Activated CD4-positive, alpha-beta T cell treated with anti-CD3 and anti-CD28 coated beads, Interleukin-2, Interleukin-4, amounts not matched to agents 100 ng/mL and 50 ng/mL, durations not matched to agents 16 hours and 8 hours (primary cell): ENCODE measurements at places on chromosomes 16 and 17.
A peak's percentile ranks its signal among the peaks of the same experiment; 100 is the strongest.

DNA sequence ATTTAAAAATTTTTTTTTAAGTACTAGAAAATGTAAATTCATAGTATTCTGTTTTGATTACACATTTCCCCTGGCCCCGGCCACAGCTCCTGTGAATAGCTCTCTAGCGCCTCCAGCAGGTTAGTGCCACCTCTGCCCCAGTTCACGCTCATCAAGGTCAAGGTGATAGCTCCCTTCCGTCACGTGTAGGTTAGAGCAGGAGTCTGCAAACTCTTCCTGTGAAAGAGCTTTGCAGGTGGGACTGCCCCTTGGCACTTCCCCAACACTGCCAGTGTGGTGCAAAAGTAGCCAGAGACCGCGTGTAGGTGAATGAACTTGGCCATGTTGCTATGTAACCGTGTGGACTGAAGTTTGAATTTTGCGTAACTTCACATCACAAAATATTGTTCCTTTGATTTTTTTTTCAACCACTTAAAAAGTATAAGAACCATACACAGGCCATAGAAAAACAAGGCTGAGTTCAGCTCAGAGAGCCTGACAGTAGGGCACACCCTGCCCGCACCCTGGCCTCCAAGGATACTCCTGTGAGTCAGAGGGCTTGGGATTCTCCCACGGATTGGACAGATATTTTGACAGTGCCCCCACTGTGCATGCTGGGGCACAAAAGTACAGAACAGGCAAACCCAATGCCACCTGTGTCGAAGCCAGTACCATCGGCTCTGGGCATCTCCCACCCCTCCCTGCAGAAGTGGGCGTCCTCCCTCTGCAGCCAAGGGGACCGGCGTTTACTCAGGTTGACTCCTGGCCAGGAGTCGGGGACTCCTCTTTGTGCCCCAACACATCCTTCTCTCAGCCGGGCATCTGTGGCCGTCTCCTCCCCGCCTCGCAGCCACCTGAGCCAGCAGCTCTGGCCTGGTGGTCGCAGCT, 92.0 kb upstream of the CHMP6 start:
- peak; percentile 84 for DNase-seq

DNA sequence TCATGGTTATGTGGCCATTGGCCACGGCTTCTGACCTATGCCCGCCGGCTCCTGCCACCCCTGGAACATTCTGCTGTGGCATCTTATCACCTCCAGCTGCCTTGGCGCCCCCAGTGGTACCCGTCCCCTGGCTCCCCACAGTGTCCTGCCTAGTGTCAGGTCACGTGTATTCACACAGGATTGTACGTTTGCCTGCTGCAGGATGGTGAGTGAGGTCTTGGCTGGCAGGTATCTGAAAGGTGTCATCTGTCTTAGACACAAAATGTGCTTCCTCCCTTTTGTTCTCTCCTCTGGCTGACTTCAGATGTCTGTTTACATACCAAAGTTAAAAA, 24.9 kb downstream of the DBNDD1 start:
- no peak for DNase-seq

DNA sequence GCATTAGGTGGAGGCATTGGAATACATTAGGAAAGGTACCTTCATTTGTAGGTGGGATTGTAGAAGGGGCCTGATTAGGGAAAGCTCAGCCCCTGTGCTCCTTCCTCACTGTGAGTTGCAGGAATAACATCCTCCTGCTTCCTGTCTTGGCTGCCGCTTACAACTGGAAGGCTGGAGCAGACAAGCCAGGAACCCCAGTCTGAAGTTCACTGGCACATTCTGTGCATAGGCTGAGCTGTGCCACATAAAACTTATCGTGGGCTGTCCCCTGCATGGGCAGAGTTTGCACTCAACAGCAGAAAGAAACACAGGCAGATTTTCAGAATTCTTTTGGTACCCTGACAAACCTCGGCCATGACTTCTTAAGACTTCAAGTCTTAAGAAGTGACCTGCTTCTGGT, 200.1 kb downstream of the SALL1 start:
- DNase-seq: no peak

DNA sequence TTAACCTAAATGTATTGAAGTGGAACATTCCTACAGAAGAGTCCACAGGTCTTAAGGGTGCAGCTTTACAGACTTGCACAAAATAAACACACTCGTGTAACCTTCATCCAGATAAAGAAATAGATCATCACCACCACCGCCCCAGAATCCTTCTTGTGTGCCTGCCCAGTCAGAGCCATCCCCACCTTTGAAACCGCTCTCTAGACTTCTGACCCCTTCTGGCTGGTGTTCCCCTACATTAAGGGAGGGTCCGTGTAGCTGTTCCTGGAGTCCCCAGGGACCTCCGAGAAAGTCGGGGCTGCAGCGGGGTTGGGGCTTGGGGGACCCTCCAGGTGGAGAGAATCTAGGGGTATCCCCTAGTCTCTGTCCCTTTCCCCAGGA, 9.4 kb downstream of the TBX4 start:
- DNase-seq: no peak

DNA sequence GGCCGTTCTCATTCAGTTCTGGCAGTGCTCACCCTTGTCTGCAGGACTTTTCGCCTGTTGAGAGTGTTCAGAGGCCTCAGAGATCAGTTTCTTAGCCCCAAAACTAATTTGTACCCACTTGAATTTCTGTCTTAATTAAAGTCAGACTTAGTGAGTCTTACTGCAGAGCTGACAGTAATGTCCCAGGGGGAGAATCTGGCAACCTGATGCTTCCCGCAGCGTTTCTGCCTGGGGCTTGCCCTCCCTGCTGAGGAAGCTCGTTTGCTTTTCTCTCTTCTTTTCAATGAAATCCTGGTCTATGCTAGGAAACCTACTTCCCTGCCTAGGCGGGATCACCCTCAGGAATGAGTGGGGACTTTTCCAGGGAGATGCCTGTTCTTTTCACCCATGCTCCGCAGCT, 25.3 kb downstream of the DBNDD1 start:
- no peak for DNase-seq

- DNase-seq: peak; percentile 47
Observed at GRCh38 chr16:88633684-88634140, 4.7 kb upstream of the IL17C start.

DNA sequence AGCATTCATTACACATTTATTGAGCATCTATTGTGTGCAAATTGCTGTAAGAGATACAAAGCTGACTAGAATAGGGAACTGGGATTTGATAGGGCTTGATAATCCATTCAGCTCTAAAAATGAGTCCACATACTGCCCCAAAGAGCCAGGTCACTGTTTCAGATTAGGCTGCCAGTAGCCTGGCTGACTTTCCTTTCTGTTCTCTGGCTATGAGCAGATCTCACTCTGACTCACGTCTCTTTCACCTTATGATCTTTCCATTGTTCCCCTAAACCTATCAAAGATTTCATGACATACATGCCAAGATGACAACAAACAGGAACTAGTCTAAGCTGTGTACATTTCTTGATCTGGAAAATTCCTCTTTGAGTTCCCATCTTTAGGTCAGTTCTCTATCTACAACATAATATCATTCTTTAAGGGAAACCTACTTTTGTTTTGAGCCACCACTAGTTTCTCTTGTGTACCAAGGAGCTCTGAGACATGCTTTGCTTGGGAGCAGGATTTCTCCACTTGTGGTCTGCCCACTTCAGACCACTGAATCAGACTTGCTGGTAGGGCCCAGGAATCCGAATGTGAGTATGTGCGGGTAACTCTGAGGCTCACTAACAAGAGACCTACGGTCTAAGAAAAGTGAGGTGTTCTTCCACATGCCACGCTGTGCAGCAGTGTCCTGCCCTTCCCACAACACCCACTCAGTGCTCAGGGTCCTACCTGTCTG, 40.9 kb upstream of the ICAM2 start:
- DNase-seq: peak; percentile 75

GRCh38 chr17:33968350-33969044, 286.6 kb upstream of the CCL2 start:
- peak; percentile 71 for DNase-seq

- DNase-seq: peak; percentile 65
Observed at GRCh38 chr16:569445-570254, at the start of gene PIGQ. TSS of gene PIGQ (plus strand) at chr16:569968. CDS start at chr16:574075, 4,107 bp downstream.

GRCh38 chr17:31736855-31737625, 122.0 kb downstream of the COPRS start:
- DNase-seq: no peak

DNA sequence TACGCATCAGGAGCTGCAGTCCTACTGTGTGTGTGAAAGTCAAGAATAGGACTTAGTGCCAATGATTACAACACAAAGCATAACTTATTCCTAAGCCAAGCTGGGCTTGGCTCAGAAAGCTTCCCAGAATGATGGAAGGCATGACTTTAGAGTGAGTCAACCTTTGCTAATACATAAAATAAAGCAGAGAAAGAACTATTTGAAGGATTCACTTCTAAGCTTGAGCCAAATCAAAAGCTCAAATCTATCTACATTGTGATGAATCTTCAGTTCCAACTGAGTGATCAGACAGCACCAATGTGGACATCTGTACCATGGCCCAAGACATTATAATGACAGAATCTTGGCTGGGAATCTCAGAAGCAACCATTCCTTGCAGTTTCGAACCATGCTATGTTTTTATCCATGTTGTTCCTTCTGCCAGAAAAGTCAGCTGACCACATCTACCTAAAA, 41.4 kb downstream of the SMG6 start:
- DNase-seq: no peak

GRCh38 chr17:65914784-65915342, 277.1 kb downstream of the CEP112 start:
- peak; percentile 46 for DNase-seq

GRCh38 chr17:19768046-19768782, 20.1 kb upstream of the ALDH3A1 start:
- no peak for DNase-seq

DNA sequence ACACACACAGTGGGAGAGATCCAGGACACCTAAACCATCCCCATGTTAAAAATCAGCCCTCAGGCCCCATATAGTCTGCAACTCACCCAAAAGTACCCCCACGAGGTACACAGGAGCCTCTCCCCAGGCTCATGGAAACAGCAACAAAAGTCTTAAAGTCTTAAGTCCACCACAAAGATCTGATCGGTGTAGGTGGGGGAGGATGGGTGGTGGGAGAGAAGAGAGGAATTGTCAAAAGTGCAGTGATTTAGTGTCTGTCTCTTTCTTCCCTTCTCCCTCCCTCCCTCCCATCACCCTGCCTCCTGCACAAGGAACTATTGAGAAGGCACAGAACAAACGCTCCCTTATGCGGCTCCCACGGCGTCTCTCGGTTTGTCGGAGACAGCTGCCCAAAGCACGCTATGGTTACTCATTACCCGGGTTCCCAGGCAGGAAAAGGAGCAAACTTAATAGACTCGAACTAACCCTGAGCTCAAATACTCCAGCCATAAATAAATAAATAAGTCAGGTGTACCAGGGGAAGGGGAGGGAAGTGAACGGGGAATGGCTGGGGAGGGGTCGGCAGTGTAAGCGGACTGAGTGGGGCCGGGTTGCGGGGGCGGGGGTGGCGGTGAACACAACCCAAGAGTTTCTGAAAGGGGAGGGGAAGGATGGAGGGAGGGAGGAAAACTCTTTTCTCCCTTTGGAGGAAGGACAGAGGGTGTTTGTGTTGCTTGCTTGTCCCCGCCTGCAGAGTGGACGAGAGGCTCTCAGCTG, 477.4 kb downstream of the SLC39A11 start:
- no peak for DNase-seq

- DNase-seq: no peak
Observed at GRCh38 chr16:14373406-14373805, 256.7 kb downstream of the PARN start.

- DNase-seq: no peak
Observed at GRCh38 chr17:50201276-50201854, at the start of gene COL1A1. TSS of gene COL1A1 (minus strand) at chr17:50201631. CDS start at chr17:50201513, 118 bp downstream.

DNA sequence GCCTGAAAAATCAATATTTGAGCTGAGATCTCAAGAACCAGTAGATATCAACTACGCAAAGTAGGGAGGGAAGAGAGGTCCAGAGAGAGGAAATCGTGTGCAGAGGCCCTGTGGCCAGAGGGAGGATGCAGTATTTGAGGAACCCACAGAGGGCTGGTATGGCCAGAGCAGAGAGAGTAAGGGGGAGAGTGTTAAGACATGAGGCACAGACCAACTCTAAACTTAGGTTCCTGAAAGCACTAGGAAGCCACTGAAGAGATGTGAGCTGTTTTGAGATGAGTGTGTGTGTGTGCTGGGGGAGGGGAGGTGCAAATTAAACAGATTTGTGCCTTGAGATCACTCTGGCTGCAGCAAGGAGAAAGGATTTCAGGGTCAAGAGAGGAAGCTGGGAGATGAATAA, 10.9 kb downstream of the SLC13A2 start:
- peak; percentile 69 for DNase-seq

DNA sequence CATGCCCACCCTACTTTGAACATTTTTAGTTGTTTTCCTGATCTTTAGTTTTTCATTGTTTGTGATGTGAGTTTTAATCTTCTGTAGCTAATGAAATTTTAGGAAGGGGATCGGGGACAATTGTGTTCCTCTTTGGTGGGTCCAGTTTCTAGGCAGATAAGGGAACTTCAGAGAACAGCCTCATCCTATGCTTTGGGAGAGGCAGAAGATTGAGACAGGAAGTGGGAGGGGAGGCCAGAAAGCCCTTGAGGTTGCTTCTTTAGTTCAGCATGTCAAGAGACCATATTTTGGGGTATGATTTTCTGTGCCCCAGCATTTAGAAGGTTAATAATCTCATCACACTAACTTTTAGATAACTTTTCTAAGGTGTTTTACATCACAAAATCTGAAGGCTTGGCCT, 191.0 kb downstream of the TANC2 start:
- no peak for DNase-seq

DNA sequence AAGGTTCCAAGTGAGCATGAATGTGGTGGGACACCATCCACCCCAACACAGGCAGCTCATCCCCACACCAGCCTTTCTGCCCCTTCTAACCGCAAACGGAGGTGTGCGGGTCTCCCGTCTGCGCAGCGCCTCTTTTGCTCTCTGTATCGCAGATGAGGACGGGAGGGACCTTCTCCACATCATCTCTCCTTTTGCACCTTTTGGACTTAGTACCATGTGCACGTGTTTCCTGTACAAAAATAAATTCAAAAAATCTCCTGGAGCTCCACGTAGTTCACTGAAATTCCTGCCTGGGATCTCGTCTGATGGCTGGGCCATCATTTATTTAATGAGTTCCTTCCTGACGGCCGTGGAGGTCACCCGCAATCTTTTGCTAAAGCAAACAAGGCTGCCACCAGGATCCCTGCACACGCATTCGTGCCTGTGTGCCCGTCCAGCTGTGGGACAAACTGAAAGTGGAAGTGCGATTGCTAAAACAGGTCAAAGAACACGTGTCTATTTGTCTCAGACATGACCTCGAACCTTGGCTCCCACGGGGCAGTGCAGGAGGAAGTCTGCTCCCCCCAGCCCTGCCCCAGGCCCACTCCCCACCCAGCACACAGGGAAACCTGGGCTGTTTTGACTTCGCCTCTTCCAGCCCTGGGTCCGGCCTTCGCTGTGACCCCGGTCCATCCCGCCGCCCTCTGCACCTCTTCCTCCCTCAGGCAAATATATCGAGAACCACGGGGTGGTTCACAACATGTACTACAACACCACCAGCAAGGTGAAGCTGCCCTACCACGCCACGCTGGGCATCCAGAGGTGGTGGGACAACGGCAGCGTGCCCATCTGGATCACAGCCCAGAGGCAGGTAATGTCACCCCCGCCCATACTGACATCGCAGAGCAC, 2.3 kb downstream of the ENPP7 start:
- DNase-seq: peak; percentile 17

DNA sequence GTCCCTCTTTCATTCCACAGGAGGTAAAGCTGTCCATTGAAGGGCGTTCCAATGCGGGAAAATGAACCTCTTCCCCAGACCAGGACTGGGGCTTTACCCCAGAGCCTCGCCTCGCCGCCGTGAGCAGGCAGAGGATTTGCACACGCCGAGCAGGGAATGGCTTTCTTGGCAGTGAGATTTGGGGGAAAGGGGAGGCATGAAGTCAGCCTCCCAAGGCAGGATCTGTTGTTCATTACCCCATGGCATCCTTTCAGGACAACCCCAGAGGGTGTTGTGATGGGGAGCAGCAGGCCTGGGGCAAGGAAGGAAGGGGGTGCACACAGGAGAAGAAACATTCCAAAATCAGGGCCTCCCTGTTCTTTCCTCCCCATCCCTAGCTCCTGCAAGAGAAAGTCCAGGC, 6.0 kb downstream of the ATXN1L start:
- no peak for DNase-seq
